Fibroblast of pulmonary artery (primary cell): ENCODE measurements at places on chromosomes 4 and X.

DNA sequence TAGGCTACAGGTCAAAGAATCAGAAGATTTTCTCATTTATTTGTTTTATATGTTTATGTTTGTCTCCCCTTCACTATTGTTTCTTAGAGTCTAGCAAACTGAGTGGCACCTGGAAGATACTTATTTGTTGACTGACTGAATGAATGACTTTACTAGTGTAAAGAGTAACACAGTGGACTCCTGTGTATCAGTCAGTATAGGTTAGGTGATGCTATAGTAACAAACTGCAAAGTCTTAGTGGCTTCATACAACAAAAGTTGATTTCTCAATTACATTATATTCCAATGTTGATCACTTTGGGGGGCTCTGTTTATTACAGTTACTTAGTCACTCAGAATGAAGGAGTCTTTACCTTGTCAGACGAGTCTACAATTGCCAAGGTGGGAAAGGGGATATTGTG lies 76.6 kb downstream of the DCK start:
- no peak for DNase-seq

DNA sequence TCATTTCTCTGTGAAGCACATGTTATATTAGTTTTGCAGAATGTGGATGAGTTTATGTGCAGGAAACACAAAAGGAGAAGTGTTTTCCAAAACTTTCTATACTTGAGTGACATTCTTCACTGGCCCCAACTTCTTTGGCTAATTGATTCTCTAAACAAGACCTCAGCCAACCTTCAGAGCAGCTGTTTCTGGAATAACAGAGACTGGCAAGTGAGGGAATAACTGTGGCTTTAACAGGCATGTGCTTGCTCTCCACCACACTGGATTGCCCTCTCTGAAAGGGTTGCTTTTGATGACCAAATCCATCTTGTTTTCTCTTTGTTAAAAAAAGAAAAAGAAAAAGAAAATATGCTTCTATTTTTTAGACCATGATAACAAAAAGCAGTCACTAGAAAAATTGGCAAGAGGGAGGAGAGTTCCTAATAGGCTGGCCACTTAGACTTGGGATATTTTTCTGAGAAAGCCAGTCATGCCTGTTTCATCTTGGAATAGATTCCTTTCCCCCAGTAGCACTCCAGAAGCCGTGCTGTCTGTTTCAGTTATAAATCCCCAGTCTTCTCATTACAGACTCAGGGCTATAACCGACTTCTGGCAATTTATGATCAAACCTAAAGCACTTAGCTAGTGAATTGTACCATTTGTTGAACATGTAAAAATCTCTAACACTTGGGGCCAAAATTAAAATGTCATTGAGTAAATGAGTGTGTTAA lies 295.0 kb upstream of the NR3C2 start:
- DNase-seq = no peak

- DNase-seq = no peak
Observed at GRCh38 chr4:119008761-119009160, 120.1 kb downstream of the SYNPO2 start.

- no peak for DNase-seq
Observed at GRCh38 chr4:73432169-73433000, 3.6 kb upstream of the AFP start.

DNA sequence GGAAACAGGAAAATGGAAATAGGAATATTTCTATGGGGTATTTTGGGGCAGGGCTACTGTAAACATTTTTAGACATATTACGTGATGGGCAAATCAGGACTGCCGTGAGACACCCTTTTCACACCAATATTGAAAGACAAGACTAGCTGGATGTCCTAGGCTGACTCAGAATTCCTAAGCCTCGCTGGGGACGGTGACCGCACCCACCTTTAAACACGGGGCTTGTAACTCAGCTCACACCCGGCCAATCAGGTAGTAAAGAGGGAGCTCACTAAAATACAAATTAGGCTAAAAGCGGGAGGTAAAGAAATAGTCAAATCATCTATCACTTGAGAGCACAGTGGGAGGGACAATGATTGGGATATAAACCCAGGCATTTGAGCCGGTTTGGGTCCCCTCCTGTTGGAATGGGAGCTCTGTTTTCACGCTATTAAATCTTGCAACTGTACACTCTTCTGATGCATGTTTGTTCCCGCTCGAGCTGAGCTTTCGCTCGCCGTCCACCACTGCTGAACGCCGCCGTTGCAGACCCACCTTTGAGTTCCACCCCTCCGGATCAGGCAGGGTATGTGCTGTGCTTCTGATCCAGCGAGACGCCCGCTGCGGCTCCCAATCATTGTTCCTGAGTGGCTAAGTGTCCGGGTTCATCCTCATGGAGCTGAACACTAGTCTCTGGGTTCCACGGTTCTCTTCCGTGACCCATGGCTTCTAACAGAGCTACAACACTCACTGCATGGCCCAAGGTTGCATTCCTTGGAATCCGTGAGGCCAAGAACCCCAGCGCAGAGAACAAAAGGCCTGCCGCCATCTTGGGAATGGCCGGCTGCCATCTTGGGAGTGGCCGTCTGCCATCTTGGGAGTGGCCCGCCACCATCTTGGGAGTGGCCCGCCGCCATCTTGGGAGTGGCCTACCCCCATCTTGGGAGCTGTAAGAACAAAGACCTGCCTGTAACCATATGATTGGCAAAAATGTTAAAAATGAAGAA lies 152.6 kb downstream of the CRLF2 start:
- DNase-seq = no peak

DNA sequence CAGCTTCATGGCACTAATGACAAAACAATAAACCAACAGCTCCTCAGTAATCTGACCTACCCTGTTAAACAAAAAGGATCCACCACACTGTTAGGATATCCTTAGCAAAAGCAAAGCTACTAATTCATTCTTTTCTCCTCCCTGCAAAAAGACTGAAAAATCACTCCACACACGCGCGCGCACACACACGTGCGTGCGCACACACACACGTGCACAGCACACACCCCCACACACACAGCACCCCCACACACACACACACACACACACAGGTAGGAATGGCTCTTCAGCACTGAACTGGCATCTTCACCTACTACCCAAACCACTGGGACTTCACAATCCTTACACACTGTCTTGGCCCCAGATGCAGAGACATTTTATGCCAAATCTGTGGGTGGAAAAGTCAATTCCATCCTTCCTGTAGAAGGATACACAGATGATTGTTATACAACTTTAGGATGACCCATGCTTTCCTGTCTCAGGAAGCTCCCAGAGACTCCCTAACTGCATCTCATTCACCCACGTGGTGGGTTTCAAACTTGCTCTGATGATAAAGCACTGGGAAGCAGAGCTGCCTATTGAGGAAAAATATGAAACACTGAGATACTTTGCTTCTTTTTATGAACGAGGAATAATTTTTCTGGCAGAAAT lies 102.5 kb downstream of the TSPAN5 start:
- peak; percentile 74 for DNase-seq

GRCh38 chr4:7189066-7189465 lies 3.3 kb upstream of the SORCS2 start:
- DNase-seq = no peak

GRCh38 chr4:142901166-142901662 lies 55.1 kb upstream of the INPP4B start:
- no peak for DNase-seq

GRCh38 chrX:40651620-40652223 lies 4.4 kb upstream of the CXorf38 start:
- peak; percentile 72 for DNase-seq

DNA sequence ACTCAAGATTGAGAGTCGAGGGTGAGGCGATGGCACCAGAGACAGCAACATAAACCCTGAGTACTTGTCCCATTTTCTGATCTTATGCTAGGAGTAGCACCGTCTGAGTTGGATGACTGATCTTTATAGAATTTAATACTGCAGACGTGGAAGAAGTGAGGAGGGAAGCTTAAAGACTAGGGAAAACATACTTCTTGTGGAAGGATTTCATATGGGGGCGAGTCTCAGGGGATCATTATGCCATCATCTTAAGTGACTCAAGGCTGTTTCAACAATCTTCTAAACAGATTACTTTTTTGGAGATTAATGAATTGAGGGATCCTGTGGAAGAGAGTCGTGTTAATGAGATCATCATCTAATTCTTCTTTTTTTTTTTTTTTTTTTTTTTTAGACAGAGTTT lies 17.2 kb upstream of the FAT1 start:
- no peak for DNase-seq

GRCh38 chrX:40448793-40449192 lies 132.0 kb upstream of the ATP6AP2 start:
- no peak for DNase-seq

- peak; percentile 55 for DNase-seq
Observed at GRCh38 chr4:88008122-88008742, 797 bp downstream of the PKD2 start.

DNA sequence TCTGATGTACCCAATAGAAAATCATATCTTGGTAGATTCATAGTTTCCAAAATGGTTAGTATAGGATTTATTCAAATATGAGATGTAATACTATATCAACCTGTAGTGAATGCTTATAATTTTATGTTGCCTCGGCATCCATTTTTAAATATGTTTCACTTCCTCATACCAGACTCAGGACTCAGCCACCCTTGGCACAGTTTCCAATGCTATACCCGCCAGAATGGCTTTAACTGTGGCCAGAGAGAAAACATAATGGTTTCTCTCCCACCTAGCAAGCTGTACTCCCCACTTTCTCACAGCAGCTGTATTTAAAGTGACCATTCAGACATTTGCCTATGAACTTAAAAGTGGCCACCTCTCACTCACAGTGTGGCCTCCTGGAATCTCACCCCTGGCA lies 466.6 kb upstream of the PABPC4L start:
- peak; percentile 2 for DNase-seq

- DNase-seq = no peak
Observed at GRCh38 chr4:184838249-184839074, 12.7 kb upstream of the ACSL1 start.

GRCh38 chrX:14027036-14027435 lies 2.7 kb downstream of the GEMIN8 start:
- DNase-seq = peak; percentile 13

- no peak for DNase-seq
Observed at GRCh38 chr4:59838236-59838635, 1361.9 kb upstream of the ADGRL3 start.

DNA sequence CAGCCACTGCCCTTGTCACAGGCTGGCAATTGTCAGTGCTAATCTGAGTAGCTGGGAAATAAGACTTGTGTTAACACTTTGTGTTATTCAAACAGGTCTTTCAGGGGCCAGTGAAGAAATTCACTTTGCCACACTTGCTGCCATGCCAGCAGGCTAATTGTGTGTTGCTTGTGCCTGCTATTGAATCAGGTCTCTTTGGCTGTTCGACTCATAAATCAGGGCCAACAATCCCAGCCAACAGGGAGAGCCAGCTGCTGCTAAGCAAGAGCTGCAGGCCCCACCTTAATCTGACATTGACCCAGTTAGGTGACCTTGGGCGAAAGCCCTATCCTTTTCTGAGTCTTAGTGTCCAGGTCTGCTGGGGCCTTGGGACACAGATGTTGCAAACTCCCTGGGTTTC lies 28.1 kb upstream of the MAMLD1 start:
- DNase-seq = no peak

DNA sequence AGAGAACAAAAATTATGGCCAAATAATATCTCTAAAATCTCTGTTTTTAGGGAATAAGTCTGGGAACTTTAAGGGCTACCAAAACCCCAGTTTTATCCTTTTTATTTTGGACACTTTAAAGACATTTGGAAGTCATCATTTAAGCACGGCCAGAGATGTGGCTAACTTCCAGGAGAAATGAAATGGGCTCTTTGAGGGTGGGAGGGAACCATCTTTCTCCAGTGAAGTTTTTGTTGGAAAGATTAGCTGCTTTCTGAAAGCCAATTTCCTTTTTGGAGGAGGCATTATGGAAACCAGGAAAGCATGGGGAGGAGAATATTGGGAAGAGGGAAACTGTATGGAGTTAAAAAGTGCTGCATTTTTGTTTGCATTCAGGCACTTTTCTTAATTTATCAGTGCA lies 4.8 kb downstream of the VSIG1 start:
- DNase-seq = no peak

- DNase-seq = no peak
Observed at GRCh38 chrX:367349-367748, 19.4 kb downstream of the PPP2R3B start.

DNA sequence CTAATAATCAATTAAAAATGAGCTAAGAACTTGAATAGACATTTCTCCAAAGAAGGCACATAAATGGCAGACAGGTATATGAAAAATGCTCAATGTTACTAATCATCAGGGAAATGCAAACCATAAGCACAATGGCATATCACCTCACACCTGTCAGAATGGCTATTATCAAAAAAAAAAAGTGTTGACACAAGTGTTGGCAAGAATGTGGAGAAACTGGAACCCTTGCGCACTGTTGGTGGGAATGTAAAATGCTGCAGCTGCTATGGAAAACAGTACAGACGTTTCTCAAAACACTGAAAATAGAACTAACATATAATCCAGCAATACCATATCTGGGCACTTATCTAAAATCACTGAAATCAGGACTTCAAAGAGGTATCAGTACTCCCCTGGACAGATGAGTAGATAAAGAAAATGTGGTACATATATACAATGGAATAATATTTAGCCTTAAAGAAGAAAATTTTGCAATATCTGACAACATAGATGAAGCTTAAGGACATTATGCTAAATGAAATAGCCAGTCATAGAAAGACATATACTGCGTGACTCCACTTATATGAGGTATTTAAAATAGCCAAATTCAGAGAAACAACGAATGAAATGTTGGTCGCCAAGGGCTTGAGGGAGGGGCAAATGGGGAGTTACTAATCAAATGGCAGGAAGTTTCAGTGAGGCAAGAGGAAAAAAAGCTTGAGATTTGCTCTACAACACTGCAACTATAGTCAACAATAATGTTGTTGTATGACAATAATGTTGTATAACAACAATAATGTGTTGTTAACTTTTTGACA lies 175.5 kb downstream of the WDFY3 start:
- no peak for DNase-seq

- DNase-seq = peak; percentile 76
Observed at GRCh38 chr4:38075370-38076152, 115.4 kb downstream of the PTTG2 start.

DNA sequence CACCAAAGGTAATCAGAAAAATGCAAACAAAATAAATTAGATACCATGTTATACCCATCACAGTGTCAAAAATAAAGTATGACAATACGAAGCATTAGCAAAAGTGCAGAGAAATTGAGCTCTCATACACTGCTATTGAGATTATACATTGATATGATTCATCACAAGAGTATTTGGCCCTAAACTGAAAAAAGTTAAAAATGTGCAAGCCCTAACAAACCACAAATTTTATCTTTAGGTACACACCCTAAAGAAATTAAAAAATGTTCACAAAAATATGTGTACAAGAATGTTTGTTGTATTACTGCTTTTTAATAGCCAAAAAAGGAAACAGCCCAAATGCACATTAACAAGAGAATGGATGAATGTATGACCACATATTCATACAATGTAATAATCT lies 137.9 kb upstream of the MAGEA10 start:
- no peak for DNase-seq

- DNase-seq = peak; percentile 65
Observed at GRCh38 chr4:83771113-83771705, 235.3 kb downstream of the GPAT3 start.

DNA sequence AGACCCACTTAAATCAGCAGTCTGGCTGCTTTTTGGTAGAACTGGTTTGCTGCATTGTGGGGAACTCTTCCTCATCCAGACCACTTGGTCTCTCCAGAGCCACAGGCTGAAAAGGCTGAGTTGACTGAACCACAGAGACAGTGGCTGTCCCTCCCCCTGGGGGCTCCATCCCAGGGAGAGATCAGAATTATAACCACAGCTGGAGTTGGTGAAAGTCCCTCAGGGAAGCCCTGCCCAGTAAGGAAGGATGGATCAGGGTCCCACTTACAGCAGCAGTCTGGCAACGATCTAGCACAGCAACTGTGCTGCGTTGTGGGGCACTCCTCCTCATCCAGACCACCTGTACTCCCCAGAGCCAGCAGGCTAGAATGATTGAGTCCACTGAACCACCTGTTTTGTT lies 212.7 kb downstream of the SOX3 start:
- no peak for DNase-seq
